ENCODE measurements at places on chromosomes 2 and 18.

DNA sequence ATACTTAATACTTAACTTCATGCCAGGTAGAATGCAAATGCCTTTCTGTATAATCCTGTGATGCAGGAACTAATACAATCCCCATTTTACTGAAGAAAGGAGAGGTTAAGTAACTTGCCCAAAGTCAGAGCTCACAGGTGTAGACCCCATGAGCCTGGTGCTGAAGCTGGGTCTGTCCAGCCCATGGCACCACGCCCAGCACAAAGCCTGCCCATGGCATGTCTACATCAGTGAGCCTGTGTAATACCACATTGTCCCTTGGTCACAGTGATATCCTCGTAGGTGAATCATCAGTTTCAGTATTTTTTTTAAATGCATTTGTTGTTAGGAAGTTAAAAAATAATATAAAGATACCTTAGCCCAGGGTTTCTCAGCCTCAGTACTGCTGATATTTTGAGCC is 69.9 kb upstream of the MCFD2 start:
- no peak for DNase-seq

GRCh38 chr2:54030806-54031205 is 60.0 kb upstream of the PSME4 start:
- DNase-seq: no peak

GRCh38 chr18:23966909-23967308 is 47.6 kb upstream of the TTC39C start:
- DNase-seq: no peak

GRCh38 chr2:155377266-155377680 is 678.8 kb downstream of the KCNJ3 start:
- DNase-seq: peak; percentile 14

- no peak for DNase-seq
These were observed 32.9 kb upstream of the SPTBN1 start for GRCh38 chr2:54423213-54423612.

GRCh38 chr2:216300906-216301305 is 71.4 kb downstream of the MARCHF4 start:
- no peak for DNase-seq

DNA sequence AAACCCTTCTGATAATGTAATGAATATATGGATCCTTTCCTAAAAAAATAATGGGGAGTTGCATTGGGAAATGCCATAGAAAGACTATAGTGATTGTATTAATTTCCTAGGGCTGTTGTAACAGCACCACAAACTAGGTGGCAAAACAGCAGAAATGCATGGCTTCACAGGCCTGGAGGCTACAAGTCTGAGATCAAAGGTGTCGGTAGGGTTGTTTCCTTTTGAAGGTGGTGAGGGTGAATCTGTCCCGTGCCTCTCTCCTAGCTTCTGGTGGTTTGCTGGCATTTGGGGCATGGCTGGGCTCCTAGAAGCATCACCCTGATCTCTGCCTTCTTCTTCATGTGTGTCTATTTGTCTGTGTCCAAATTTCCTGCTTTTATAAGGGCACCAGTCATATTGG is 149.7 kb downstream of the INHBB start:
- no peak for DNase-seq

DNA sequence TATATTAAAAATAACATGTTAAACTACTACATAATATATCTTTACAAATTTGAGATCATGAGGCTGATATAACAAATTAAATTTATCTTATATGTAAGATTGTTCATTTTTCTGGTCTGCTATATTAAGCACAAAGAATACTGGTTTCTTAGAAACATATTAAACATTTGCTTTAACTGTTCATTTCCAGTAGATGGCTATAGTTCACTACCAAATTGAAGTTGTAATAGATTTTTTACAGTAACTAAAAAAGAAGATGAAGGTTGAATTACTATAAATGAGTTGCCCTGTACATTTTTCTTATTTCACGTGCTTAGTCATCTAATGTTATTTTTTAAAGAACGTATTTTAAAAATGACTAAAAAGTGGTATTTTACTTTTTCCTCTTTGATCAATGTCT is 57.0 kb downstream of the ZNF407 start:
- DNase-seq: no peak

DNA sequence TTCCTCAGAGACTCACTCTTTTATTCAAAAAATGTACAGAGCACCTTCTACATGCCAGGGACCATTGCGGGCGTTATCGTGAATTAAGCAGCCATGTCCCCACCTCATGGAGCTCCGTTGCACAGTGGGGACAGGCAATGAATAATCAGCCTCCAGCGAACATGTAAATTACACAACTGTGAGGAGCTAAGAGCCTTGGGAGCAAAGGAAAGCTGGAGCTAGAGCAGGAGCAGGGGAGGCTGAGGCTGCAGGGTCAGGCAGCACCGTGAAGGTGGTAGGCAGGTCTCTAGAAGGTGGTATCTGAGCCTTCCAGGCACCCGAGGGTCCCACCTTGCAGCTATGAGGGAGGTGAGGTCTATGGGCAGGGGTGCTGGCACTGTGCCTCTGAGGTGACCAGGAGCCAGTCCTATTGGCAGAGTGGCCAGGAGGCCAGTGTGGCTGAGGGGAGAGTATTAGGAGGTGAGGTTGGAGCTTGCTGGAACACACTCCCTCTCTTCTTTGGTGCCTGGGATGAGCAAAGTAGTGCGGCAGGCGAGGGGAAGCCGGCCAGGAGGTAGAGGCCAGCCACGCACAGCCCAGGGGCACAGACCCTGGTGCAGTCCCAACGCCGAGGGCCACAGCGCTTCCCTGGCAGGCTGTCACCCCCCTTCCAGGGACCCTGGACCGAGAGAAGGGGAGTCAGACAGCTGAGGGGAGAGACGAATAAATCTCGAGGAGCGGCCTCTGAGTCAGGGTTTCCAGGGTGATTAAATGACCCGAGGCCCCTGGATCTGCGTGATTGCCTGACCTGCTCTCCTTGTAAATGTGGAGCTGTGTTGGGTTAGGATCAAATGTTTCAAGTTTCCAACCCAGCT is 167.3 kb downstream of the SEPTIN10 start:
- DNase-seq: no peak

- DNase-seq: peak; percentile 62
These were observed 807 bp downstream of the PELI1 start for GRCh38 chr2:64143169-64144056.

GRCh38 chr2:127864877-127865276 is 6.9 kb upstream of the POLR2D start:
- no peak for DNase-seq

- DNase-seq: no peak
These were observed 226.3 kb upstream of the UBE2E3 start for GRCh38 chr2:180753809-180754761.

- DNase-seq: peak; percentile 72
These were observed 200.4 kb downstream of the INO80D start for GRCh38 chr2:205885492-205886099.

DNA sequence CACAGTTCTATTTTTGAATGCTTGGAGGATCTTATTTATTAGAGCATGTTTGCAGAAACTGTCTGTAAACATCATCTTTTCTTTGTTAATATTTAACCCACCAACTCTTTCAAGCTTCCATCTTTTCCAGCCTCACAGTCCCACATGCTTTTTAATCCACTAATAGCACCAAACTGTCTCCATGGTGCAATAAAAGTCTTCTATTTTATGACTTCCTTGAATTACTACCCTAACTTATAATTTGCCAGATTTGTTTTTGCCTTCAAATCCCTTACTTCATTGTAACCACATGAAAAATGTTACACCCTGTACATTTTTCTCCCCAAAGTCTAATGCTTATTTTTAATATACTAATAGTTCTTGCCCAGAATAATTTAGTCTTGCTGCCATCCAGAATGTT is 792.6 kb downstream of the PLCL1 start:
- no peak for DNase-seq

- DNase-seq: no peak
These were observed 48.7 kb downstream of the TTC39C start for GRCh38 chr18:24063121-24063731.

- no peak for DNase-seq
These were observed 7.1 kb upstream of the KCMF1 start for GRCh38 chr2:84963692-84964405.

- DNase-seq: peak; percentile 45
These were observed 17.6 kb upstream of the BOK start for GRCh38 chr2:241540771-241541561.

- DNase-seq: no peak
These were observed 396.7 kb upstream of the HS6ST1 start for GRCh38 chr2:128715360-128715759.

DNA sequence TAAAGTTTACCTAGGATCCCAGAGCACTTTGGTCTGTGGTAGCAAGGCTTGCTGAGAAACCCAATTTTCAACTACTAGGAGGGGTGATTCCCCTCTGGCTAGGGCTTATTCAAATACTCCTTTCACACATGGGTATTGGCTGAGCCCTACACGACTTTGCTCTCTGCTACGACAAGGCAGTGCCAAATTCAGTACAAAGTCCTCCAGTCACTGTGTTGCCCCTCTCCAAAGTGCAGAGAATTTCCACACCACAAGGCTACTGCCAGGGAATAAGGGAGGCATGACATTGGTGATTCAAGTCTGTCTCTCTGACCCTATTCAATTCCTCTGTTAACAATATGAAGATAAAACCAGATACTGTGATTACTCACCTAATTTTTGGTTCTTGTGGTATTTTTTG is 38.9 kb downstream of the SYT4 start:
- no peak for DNase-seq

DNA sequence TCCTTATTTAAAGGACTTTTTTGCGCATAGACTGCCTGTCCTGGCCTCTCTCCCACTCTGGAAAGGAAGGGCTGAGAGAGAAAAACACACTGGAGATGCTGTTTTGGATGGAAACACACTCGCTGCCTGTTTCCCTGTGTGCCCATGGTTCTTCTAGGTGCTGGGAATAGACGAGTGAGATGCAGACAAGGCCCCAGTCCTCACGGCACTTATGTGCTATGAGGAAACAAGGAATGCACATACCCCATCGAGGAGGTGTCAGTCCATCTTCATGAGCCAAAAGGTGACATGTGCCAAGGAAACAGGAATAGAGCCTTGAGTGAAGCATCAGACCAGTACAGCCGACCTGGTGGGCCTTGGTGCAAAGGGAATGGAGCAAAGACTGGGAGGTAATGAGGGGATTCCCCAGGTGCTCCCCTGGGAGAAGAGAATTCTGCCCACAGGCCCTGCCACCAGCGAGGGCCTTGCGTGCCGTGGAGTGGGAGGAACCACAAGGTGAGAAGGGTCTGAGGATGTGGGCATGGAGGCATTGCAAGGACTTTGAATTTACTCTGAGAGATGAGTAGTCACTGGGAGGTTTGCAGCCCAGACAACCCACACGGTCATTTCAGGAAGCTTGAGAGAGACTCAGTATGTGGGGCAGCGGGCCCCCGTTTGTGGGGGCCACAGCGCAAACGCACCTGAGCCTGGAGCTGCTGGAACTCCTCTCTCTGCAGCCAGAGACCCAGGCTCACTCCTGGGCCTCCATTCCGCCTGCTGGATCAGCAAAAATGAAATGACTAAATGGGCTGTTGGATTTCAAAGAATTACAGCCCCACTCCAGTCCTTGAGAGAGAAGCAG is 197.5 kb upstream of the COPS8 start:
- DNase-seq: no peak

DNA sequence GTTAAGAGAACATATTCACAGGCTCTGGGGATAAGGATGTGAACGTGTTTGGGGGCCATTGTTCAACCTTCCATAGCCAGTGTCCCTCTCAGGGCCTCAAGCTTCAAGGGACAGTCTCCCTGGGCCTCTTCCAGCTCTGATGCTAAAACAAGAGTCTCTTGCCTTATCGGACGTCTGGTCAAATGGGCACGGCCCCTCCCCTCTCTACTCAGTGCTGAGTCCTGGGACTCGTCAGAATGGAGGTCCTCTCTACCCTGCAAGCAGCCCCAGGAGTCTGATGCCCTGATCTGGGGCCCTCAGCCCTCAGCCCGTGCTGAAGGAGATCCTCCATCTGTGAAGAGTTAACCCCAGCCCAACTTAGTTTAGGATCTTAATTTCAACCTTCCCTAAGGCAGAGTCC is 198.2 kb downstream of the ZFP36L2 start:
- DNase-seq: no peak

DNA sequence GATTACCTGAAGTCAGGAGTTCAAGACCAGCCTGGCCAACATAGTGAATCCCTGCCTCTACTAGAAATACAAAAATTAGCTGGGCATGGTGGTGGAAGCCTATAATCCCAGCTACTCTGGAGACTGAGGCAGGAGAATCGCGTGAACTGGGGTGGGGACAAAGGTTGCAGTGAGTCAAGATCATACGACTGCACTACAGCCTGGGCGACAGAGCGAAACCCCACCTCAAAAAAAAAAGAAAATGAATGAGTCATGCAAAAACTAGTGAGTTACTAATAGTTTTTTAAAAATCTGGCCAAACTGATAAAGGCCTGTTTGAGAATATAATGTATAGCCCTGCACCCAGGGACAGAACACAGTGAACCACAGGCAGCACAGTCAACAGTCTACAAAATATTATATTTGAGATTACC is 17.5 kb downstream of the AFG3L2 start:
- no peak for DNase-seq

DNA sequence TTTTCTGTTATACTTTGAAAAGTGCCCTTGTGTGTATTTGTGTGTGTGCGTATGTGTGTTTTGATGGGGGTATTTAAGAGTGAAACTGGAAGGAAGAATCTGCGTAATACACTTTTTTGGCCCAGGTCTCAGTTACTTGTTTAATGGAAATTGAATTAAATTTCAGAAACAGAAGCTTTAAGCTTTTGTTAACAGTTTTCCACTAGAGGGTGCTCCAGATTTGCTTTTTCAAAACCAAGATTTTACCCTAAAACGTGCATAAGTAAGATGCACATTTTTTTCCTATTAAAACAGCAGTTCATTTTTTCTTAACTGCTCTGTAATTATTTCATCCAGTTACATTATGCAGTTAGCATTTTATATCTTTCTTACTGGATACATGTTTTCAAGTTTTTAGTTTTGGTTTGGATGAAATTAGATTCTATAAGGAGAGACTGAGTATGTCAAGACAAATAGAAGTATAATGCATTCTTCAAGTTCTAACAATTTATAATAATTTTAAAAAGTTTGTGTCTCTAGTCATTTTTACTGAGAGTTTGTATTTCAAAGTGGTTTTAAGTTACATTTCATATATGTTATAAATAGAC is 97.2 kb downstream of the PIK3C3 start:
- DNase-seq: no peak

- no peak for DNase-seq
These were observed 28.5 kb upstream of the NOSTRIN start for GRCh38 chr2:168773719-168774521.

DNA sequence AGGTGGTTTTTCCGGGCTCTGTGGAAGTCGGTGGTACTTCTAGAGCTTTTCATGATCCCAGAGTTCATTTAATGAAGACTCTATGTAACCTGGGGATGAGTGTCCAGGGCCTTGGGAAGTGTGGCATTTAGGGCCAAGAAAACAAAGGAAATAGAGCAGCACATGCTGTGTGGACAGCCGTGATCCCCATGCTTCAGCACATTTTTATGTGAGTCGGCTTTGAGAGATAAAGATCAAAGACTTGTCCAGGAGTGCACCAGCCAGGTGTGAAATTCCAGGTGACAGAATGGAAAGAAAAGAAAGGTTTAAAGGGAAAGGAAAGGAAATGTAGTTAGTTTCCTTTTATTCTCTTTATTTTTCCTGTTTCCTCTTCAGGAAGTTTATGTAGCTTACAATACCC is 258.0 kb upstream of the NRP2 start:
- no peak for DNase-seq

- no peak for DNase-seq
These were observed 1.7 kb upstream of the PPP4R1 start for GRCh38 chr18:9616049-9616448.

- DNase-seq: no peak
These were observed 36.6 kb downstream of the DARS1 start for GRCh38 chr2:135948642-135949355.

All from neuronal stem cell (in vitro differentiated cells).